ENCODE measurements at places on chromosomes 13 and 19.

- DNase-seq = no peak
Measured at GRCh38 chr19:3880471-3881271, at the start of gene ATCAY. ATCAY (plus strand) TSS chr19:3880685; CDS start chr19:3885768, 5,083 bp downstream.

DNA sequence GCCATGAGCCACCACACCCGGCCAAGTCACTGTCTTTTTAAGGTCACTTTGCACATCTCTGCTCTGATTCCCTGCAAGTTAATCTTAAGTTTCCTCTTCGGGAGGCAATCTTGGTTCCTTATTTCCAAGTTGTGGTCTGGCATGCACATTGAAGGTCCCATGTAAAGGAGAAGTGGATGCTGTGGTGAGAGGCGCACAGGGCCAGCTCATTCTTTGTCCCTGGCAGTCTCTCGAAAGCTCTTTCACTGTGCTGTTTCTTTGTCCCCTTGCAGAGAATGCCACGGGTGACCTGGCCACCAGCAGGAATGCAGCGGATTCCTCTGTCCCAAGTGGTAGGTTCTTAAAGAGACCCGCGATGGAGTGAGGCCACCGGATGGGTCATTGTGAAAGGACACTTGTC lies 16.4 kb upstream of the C19orf33 start:
- DNase-seq = no peak

GRCh38 chr13:51628059-51628852 lies 44.0 kb downstream of the WDFY2 start:
- DNase-seq = no peak

DNA sequence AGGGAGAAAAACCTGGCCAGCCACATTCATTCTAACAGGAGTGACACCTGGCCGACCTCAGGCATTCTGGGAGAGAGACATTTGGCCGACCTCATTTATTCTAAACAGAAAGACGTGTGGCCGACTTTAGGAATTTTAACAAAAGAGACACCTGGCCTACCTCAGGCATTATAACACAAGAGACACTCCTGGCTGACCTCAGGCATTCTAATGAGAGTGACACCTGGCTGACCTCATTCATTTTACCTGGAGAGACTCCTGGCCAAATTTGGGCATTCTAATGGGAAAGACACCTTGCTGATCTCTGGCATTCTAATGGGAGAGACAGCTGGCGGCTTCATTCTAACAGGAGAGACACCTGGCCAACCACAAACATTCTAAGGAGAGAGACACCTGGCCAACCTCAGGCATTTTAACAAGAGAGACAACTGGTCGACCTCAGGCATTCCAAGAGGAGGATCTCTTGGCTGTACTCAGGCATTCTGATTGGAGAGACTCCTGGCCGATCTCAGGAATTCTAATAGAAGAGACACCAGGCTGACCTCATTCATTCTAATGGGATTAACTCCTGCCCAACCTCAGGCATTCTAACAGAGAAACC lies 1353.9 kb downstream of the UQCRFS1 start:
- DNase-seq = no peak

GRCh38 chr19:38283271-38283670 lies 18.9 kb downstream of the SPINT2 start:
- no peak for DNase-seq

GRCh38 chr19:11495481-11495880 lies 10.2 kb downstream of the ZNF653 start:
- DNase-seq = no peak

- no peak for DNase-seq
Measured at GRCh38 chr13:28094306-28094705, 6.1 kb downstream of the FLT3 start.
